ENCODE measurements at places on chromosomes 5 and 9. TPM values are rescaled to one million over a fixed set of nuclear protein-coding genes. Genes with fewer than 3 reads are reported as not detected.

The ARAP3 gene
- 69.0 TPM for total RNA-seq

The PCDHA9 gene
- 0.06 TPM for total RNA-seq

The EIF4E1B gene
- not detected for total RNA-seq

The LCN15 gene
- not detected for total RNA-seq

The PNPLA7 gene
- total RNA-seq = 2.4 TPM

The ZDHHC11B gene
- not detected for total RNA-seq

The SNCAIP gene
- 18.4 TPM for total RNA-seq

The PDE8B gene
- 0.12 TPM for total RNA-seq

The PCA3 gene
- total RNA-seq = not detected

Data from glomerular endothelial cell (primary cell).